Thoracic aorta (tissue), 2 donors: ENCODE measurements at places on chromosomes 11 and 22. TPM values are rescaled to one million over a fixed set of nuclear protein-coding genes. Genes with fewer than 3 reads are reported as not detected.

DNA sequence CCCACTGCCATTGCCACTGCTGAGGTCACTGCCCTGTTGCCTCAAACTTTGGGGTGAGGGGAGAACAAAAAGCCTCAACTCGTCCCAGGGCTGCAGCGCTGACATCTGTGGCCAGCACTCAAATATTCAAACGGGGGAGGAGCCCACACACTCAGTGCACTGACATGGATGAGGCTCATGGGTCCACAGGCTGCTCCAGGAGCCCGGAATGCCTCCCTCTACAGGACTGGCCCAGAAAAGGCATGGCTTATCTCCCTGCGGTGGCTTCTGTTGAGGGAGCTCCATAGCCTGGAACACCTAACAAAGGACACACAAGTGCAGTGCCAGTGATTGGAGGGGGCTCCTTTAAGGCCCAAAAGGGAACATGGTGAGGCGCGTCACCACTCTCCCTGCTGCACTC, 341.1 kb upstream of the LUZP2 start:
- no peak overlapping the region for H3K27ac ChIP-seq
- DNase-seq: no peak
- H3K36me3 ChIP-seq: no peaks in the 10 kb centered on the region
- no peaks in the 10 kb centered on the region for H3K27me3 ChIP-seq

- no peaks in the 10 kb centered on the region for H3K4me1 ChIP-seq
- H3K27ac ChIP-seq: peak overlapping the region; percentile 58
- H3K27me3 ChIP-seq: no peaks in the 10 kb centered on the region
Measured at GRCh38 chr22:24985826-24986214, 33.3 kb downstream of the KIAA1671 start.

Gene SLC22A6
- total RNA-seq: not detected

DNA sequence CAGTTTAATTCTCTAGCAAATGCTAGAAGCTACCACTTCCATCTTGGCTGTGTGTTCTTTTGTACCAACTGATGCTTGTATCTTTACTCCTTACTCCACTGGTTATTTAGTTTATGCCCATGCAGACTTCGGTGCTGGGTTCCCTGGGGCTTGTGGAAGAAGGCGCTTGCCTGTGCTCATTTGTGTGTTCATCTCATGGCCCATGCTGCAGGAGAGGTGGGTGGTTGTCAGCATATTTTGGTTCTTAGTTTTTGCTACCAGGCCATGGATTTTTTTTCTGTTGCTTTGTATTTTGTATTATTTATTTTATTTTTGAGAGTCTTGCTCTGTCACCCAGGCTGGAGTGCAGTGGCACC, 22.4 kb downstream of the MICAL2 start:
- H3K36me3 ChIP-seq: peaks cover 8% of the 10 kb centered on the region
- no peaks in the 10 kb centered on the region for H3K27me3 ChIP-seq
- peaks cover 90% of the 10 kb centered on the region for H3K4me1 ChIP-seq
- no peak overlapping the region for H3K4me3 ChIP-seq
- H3K27ac ChIP-seq: no peak overlapping the region
- no peak for DNase-seq

GRCh38 chr22:27299181-27300085, 502.1 kb downstream of the MN1 start:
- H3K27me3 ChIP-seq: no peaks in the 10 kb centered on the region
- H3K4me1 ChIP-seq: no peaks in the 10 kb centered on the region
- H3K36me3 ChIP-seq: no peaks in the 10 kb centered on the region

Gene TBX1
- total RNA-seq: 8.0 TPM

- H3K27ac ChIP-seq: peak overlapping the region; percentile 92
- peaks cover 59% of the 10 kb centered on the region for H3K4me1 ChIP-seq
Measured at GRCh38 chr11:43922744-43923405, 19.6 kb upstream of the C11orf96 start.

GRCh38 chr11:13003736-13004493, 5.2 kb upstream of the RASSF10 start:
- H3K36me3 ChIP-seq: no peaks in the 10 kb centered on the region
- H3K4me3 ChIP-seq: no peak overlapping the region
- no peaks in the 10 kb centered on the region for H3K27me3 ChIP-seq
- no peak overlapping the region for H3K27ac ChIP-seq
- no peak for DNase-seq

GRCh38 chr11:12674571-12674935, 332 bp downstream of the TEAD1 start:
- H3K27ac ChIP-seq: peak overlapping the region; percentile 84
- H3K4me1 ChIP-seq: peaks cover 7% of the 10 kb centered on the region
- H3K4me3 ChIP-seq: peak overlapping the region; percentile 86
- H3K27me3 ChIP-seq: no peaks in the 10 kb centered on the region
- H3K36me3 ChIP-seq: no peaks in the 10 kb centered on the region
- no peak for DNase-seq

DNA sequence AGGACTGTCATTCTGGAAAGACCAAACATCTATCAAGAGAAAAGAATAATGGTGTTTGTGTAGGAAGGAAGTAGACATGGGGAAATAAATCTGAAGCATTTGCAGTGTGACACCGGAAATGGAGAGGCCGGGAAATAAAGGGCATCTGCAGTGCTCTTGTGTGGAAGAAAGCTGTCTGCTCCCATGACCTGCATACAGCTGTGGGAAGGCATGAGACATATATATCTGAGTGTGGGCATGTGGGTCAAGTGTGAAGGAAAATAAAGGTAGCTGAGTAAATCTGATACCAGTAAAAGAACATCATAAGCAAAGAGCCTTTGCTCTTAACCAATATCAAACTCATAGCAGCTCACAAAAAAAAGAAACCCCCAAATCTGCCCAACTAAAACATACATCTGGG, 72.1 kb upstream of the OR5AK2 start:
- no peak for DNase-seq
- H3K4me1 ChIP-seq: no peaks in the 10 kb centered on the region
- H3K27me3 ChIP-seq: no peaks in the 10 kb centered on the region
- H3K36me3 ChIP-seq: no peaks in the 10 kb centered on the region
- H3K27ac ChIP-seq: no peak overlapping the region

DNA sequence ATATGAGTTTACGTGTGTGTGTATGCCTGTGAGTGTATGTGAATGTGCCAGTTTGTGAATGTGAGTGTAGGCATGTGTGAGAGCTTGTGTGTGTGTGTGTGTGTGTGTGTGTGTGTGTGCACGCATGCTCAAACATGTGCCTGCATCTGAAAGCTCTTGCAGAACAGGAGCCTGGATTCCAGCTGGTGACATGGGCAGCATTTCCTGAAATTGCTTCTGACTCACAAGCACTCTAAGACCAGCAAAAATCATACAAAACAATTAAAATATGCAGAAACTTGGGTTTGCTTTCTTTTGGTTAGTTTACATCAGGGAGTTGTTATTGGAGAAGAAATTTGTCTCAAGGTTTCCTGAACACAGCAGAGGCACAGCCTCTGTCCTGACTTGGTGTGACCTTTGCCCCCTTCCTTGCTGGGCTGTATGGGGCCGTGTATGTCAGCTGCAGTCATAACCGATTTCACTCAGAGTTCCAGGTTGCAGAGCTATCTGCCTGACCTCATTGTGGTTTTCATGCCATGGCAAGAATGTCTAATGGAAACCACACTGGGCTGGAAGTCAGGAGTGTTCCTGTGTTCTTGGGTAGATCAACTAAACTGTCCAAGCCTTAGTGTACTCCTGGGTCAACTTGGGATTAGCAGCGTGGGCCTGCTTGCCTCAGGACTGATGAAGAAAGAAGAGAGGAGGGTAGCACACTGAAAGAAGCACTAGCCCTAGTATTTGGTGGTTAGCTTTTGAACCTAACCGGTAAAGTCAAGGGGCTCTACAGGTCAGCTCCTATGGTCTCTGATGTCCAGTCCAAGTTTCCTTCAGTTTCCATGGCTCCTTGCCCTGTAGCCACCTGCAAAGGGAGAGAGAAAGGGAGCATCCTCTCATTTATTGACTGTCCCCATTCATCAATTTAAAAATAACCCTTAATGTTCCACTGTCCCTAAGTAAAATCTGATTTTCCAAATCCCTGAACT, 143.7 kb downstream of the SNX19 start:
- no peak for DNase-seq
- no peaks in the 10 kb centered on the region for H3K27me3 ChIP-seq
- peaks cover 7% of the 10 kb centered on the region for H3K4me1 ChIP-seq
- no peak overlapping the region for H3K27ac ChIP-seq
- no peak overlapping the region for H3K4me3 ChIP-seq

GRCh38 chr11:45369313-45369712, 83.2 kb upstream of the SYT13 start:
- no peak overlapping the region for H3K27ac ChIP-seq
- no peaks in the 10 kb centered on the region for H3K4me1 ChIP-seq
- no peak for DNase-seq
- H3K27me3 ChIP-seq: no peaks in the 10 kb centered on the region
- H3K36me3 ChIP-seq: no peaks in the 10 kb centered on the region

Gene BATF2
- 2.6 TPM for total RNA-seq

- DNase-seq: no peak
- peak within 1 kb of the TSS; percentile 86 for H3K27ac ChIP-seq
- H3K36me3 ChIP-seq: peaks cover 24% of the 10 kb centered on the region
- no peaks in the 10 kb centered on the region for H3K27me3 ChIP-seq
Measured at GRCh38 chr11:117232092-117232878, at the start of gene RNF214. Gene RNF214 (plus strand): TSS chr11:117232671. CDS start chr11:117234273, 1,602 bp downstream.

GRCh38 chr11:117160826-117161225, 16.7 kb downstream of the PAFAH1B2 start:
- no peak overlapping the region for H3K4me3 ChIP-seq
- DNase-seq: no peak
- H3K36me3 ChIP-seq: peaks cover 41% of the 10 kb centered on the region
- H3K4me1 ChIP-seq: peaks cover 3% of the 10 kb centered on the region
- no peaks in the 10 kb centered on the region for H3K27me3 ChIP-seq

GRCh38 chr22:37681001-37681424, 5.1 kb upstream of the NOL12 start:
- H3K27me3 ChIP-seq: no peaks in the 10 kb centered on the region
- peaks cover 16% of the 10 kb centered on the region for H3K4me1 ChIP-seq
- no peak overlapping the region for H3K4me3 ChIP-seq
- peaks cover 17% of the 10 kb centered on the region for H3K36me3 ChIP-seq
- H3K27ac ChIP-seq: no peak overlapping the region

GRCh38 chr11:17475666-17476316, 854 bp downstream of the ABCC8 start:
- H3K4me1 ChIP-seq: no peaks in the 10 kb centered on the region
- no peaks in the 10 kb centered on the region for H3K36me3 ChIP-seq
- no peak for DNase-seq
- H3K27ac ChIP-seq: no peak overlapping the region
- H3K27me3 ChIP-seq: no peaks in the 10 kb centered on the region
- no peak overlapping the region for H3K4me3 ChIP-seq

Gene VWCE
- total RNA-seq: 1.5 TPM

GRCh38 chr11:62143727-62144126, 19.9 kb downstream of the INCENP start:
- peaks cover 53% of the 10 kb centered on the region for H3K36me3 ChIP-seq
- no peaks in the 10 kb centered on the region for H3K27me3 ChIP-seq
- H3K4me3 ChIP-seq: no peak overlapping the region
- no peak for DNase-seq
- H3K4me1 ChIP-seq: no peaks in the 10 kb centered on the region
- H3K27ac ChIP-seq: no peak overlapping the region

GRCh38 chr11:64656862-64657261, 65.8 kb downstream of the SLC22A12 start:
- H3K4me3 ChIP-seq: no peak overlapping the region
- H3K36me3 ChIP-seq: no peaks in the 10 kb centered on the region
- H3K4me1 ChIP-seq: peaks cover 40% of the 10 kb centered on the region

Gene SMPD1
- 51.3 TPM for total RNA-seq

DNA sequence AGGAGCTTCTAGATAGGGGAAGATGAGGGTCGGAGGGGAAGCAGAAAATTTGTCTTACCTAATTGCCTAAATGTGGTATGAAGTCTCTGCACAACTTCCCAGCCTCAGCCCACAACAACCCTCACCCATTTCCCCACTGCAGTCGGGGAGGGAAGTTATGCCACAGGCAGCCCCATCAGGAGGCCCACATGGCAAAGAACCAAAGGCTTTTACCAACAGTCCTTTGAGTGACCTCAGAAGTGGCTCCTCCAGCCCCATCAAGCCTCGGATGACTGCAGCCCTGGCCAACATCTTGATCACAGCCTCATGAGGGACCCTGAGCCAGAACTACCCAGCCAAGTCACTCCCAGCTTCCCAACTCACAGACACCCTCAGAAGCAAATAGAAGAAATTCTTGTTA, 54.8 kb downstream of the CHST1 start:
- no peaks in the 10 kb centered on the region for H3K4me1 ChIP-seq
- H3K36me3 ChIP-seq: no peaks in the 10 kb centered on the region
- no peak for DNase-seq
- no peaks in the 10 kb centered on the region for H3K27me3 ChIP-seq
- H3K4me3 ChIP-seq: no peak overlapping the region
- H3K27ac ChIP-seq: no peak overlapping the region

DNA sequence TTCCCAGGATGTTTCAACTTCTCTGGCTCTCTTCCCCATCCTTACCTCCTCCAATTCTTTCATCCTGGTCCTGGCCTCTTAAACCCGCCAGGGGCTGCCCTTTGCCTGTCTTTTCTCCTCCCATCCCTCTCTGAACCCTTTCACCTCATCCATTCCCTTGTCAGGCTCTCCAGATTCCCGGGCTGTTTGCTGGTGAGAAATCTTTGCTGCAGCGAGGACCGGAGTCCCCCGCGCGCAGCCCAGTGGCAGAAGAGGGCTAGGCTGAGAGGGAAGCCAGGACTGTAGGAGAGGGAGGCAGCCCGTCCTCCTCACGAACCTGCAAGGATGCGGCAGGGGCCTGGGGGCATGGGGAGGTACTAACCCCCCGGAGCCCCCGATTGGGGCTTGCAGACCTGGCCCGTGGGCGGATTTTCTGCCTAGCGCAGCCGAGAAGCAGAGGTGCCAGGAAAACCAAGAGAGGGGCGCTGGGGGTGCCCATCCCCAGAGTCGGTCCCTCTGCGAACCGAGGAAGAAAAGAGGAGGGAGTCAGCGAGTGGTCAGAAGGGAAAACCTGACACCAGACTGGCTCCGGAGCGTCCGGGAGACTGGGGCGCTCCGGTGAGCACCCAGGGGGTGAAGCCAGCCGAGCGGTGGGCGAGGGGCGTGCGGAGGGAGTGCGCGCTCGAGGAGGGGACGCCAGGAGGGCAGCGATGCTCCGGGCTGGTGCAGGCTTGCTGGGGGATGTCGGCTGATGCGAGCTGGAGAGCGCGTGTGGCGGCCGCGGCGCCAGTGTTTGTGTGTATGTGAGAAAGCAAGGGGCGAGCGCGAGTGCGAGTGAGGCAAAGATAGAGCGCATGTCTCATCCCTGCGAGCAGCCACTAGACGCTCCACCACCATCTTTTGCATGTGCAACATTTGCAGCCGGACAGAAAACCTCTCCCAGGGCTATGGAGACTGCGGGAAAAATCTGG, at the start of gene GRIA4:
GRIA4 (plus strand) TSS at position 242 of the 950 bp plus-strand sequence. CDS start 925 bp downstream, outside the sequence.
- H3K4me1 ChIP-seq: peaks cover 18% of the 10 kb centered on the region
- H3K36me3 ChIP-seq: no peaks in the 10 kb centered on the region
- no peak within 1 kb of the TSS for H3K27ac ChIP-seq

DNA sequence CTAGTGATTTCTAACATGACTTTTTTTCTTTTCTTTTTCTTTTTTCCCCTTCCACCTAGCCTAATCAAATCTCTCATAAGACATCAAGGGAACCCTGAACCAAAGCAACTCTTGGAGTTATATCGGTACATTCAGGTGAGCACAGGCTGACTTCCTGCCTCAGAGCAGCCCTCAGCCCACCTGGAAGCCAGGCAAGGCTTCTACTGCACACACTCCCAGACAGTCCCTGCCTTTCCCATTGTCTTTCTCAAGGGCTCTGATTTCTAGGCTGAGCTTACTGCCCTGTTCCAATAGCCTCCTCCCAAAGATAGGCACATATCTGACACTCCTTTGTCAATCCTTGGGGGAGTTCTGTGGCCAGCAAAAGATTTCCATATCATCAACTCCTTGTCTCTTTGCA, 629.5 kb downstream of the NTM start:
- H3K4me1 ChIP-seq: no peaks in the 10 kb centered on the region
- H3K36me3 ChIP-seq: no peaks in the 10 kb centered on the region
- no peaks in the 10 kb centered on the region for H3K27me3 ChIP-seq
- no peak overlapping the region for H3K27ac ChIP-seq

GRCh38 chr11:76664578-76665061, 5.9 kb downstream of the LRRC32 start:
- no peak overlapping the region for H3K27ac ChIP-seq
- peaks cover 11% of the 10 kb centered on the region for H3K4me1 ChIP-seq
- peaks cover 24% of the 10 kb centered on the region for H3K36me3 ChIP-seq
- H3K27me3 ChIP-seq: no peaks in the 10 kb centered on the region
- no peak overlapping the region for H3K4me3 ChIP-seq
